ENCODE measurements at places on chromosomes 16 and 17.

DNA sequence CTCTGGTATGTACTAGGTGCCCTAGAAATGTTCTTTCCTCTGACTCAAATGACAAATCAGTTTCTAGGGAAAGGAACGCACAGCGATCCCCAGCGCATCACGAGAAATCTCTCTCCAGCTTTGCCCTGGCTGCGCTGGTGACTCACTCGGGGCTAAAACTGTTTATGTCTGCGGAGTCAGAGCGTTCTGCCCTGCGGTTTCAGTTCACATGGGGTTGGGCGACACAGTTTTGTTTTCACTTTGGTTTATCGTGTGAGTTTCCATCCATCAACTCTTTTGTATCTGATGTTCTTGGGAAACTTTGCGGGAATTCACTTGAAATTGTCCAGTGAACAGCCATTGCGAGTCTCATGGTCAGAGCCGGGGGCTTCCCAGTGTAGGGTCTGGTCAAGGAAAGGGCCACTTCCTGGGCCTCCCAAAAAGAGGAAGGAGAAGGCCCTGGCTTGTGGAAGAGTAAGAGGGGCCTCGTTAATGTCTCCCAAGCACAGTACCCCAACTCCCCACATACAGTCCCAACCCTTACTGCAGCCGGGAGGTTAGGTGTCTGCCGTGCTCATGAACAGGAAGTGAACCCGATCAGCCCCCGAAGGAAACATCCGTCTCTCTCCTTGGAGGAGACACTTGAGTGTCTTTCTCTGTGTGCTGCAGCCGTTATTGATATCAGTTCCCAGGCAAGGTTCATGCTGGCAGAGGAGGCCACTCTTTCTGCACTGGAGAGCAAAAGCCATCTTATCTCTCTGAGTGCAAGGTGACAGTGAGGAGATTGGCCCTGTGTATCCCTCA, 643.2 kb downstream of the WWOX start:
- peak; percentile 73 for DNase-seq

DNA sequence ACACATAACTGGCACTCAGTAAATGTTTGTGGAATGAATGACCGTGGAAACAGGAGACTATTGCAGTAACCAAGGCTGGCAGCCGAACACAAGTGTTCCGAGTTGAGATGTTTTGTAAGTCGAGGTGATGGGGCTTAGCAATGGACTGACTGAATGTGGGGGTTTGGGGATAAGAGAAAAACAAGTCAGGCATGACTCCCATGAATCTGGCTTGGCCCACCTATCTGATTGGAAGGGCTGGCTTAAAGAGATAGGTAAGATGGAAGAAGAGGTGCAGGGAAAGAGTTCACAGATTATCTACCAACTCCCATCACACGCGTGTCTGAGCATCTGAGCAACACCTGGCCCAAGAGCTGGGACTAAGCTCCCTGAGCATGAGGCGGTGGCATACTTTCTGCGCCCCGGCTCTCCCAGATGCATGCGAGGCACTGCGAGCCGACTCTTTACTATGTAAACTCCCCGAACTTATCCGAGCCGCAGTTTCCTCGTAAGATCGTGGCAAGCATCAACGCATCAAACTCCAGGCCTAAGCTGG, 539 bp downstream of the IFT20 start:
- peak; percentile 32 for DNase-seq

DNA sequence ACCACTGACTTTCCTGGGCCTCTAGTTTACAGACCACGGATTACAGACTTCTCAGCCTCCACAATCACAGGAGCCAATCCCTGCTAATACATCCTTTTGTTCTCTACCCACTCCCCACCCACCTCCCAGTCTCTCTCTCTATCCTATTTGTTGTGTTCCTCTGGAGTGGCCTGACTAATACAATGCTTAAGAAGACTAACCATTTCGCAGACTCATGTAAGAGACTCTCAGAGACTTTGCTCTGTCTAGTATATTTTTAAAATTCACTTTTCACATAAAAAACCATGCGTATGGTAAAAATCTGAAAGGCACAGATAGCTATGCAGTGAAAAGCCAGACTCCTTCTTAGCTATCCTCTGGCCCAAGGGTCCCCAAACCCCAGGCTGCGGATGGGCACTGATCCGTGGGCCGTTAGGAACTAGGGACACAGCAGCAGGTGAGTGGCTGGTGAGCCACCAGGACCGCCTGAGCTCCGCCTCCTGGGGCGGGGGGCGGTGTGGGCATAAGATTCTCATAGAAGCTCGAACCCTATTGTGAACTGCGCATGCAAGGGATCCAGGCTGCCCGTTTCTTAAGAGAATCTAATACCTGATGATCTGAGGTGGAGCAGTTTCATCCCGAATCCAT, 7.6 kb downstream of the PIK3R6 start:
- no peak for DNase-seq

DNA sequence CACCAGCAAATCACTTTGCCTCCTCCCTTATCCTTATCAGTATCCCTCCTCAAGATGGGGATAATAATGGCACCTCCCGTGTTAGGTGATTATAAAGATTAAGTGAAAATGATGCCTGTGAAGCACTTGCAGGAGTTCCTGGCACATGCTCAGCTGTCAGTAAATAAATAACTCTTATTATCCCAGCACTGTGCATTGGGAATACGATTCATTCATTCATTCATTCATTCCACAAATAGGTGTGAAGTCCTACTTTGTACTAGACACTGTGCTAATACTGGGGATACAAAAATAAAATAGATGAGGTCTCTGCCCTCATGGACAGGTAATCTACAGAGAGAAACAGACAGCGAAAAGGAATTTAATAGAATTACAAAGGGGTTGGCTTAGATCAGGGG, 2.0 kb downstream of the XYLT2 start:
- no peak for DNase-seq

GRCh38 chr16:86498155-86498670, 12.1 kb upstream of the FOXF1 start:
- DNase-seq = no peak

DNA sequence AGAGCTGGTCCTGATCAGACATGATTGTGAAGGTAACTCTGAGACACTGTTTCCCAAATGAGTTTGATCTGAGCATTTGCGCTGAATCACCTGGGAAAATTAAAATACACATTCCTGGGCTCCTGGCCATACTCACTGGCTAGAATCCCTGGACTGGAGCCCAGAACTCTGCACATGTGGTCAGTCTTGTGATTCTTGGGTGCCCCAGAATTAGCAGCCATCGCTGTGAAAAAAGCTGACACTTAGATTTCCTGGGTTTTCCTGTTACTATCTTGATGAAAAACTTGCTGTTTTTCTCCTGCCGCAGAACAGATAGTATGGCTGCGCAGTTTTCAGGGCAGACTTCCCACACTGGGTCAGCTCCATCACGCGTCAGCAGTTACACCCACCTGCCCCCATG, 24.6 kb downstream of the NECAB2 start:
- no peak for DNase-seq

DNA sequence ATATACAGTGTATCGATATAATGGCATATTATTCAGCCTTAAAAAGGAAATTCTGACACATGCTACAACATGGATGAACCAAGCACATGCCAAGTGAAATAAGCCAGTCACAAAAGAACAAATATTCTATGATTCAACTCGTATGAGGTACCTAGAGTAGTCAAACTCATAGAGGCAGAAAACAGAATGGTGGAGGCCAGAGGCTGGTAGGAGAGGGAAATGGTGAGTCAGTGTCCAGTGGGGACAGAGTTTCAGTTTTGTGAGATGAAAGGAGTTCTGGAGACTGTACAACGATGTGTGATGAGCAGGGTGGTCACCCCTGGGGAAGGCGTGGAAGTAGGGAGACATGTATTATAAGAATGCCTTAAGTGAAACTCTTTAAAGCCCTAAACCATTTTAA, 39.9 kb downstream of the RNF157 start:
- no peak for DNase-seq

DNA sequence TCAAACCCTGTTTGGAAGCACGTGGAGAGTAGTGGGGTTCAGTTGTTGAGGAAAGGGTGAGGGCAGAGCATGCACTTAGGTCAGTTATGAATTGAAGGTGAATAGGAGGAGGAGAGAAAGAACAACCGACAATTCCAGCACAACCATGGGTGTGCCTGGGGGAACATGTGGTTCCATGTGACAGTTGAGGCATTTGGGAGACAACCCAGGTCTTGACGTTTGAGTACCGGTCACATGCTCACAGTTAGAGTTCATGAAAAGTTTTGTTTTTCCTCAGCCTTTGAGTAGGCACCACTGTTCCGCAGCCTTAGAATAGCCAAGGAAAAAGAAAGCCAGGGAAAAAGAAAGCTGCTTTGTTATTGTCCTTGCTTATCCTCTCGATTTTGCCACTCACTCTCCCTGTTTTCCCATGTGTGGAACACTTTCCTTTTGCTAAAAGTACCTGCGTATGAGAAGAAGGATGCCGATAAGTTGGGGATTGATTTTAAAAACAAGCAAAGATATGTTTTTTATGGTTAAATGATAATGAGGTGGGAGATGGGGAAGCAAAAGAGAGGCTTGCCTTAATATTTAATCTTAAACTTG, 25.6 kb upstream of the ABCC11 start:
- DNase-seq = no peak

DNA sequence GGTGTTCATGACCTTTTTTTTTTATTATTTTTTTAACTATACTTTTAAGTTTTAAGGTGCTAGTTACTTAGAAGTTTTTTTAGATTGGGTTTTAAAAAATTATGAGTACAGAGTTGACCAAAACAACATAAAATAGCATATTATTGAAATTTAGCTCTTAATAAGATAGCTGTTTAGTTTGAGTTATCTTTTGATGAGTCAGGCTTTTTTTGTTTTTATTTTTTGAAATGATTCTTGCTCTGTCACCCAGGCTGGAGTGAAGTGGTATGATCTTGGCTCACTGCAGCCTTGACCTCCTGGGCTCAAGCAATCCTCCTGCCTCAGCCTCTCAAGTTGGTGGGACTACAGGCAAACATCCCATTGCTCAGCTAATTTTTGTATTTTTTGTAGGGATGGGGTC, 13.6 kb downstream of the ZNF750 start:
- DNase-seq = no peak

DNA sequence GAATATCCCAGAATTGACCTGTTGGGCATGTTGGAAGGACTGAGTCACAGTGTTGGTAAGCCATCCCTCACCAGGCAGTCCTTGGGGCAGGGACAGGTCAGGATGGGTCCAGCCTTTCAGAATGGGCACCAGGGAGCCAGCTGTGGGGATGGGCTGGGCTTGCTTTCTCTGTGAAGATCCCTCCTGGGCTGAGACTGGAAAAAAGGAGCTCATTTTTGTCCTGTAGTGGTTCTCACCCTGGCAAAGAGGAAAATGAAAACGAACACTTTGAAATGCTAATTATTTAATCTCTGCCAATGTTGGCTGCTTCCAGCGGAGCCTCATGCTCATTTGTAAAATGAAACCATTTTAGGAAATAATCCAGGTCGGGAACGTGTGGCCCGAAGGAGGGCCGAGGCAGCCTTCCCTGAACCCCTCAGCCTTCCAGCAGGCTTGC, 237.5 kb upstream of the SALL1 start:
- DNase-seq = no peak

DNA sequence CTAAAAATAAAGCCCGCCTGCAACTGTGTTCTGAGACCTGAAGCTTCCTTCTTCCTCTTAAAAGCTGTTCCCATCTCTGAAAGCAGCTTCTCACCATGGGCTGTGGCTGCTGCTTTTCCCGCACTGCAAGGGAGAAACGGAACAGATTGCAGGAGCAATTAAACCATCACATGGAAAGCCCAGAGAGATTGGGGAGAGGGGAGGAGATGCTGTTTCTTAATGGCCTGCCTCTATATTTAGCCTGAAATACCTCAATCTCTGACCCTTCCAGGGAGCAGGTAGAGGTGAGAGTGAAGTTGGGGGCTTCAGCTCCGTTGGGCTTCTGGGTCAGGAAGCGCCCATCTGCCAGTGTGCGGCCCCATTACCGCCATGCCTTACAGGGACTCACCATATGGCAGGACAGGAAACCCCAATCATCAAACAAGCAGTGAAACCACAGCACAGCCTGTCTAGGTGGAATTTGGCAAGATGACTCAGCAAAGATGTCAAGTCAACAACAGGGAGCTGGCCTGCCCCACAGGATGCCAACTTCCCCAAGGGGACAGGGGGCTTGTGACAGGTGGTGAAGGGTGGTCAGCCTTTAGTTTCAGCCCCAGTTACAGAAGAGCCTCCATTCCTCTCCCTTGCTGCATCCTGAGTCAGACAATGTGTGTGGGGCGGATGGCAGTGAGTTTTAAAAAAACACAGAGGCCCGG, 286.6 kb upstream of the CCL2 start:
- peak; percentile 92 for DNase-seq

GRCh38 chr17:78430892-78431691, 52.6 kb downstream of the PGS1 start:
- DNase-seq = no peak

DNA sequence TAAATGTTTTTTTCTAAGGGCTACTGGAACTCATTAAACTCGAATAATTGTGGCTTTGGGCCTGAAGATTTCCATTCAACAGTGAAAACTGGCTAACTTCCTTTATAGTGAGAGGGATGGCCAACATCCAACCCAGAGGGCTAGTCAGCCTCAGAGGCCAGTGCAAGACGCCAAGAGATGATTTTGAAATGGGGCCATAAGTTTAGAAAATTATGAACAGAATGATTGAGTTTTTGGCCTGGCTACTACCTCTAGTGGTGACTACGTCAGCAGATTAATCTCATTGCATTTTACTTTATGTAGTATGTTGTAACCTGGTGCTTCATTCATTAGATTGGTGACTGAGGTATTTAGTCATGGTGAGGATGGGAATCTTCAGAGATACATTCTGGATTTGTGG, 28.4 kb downstream of the HAPSTR1 start:
- no peak for DNase-seq

DNA sequence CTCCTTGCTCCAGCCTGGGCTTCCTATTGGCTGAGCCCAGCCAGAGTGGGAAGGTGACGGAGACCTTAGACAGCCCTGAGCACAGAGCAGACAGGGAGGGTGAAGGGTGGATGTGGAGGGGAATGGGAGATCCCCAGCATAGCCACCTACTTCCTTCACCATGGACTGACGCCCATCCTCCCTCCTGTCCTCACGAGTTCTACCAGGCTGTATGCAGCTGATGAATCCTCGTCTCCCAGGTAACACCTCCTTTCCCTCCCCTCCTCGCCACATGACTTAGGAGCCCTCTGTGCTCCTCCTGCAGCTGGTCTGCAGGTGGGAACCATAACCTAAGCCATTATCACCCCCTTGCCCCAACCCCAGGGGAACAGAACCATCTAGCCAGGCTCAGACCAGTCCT, 9.0 kb upstream of the CRHR1 start:
- DNase-seq = no peak

GRCh38 chr17:79913451-79913850, 74.2 kb upstream of the CBX4 start:
- DNase-seq = no peak

DNA sequence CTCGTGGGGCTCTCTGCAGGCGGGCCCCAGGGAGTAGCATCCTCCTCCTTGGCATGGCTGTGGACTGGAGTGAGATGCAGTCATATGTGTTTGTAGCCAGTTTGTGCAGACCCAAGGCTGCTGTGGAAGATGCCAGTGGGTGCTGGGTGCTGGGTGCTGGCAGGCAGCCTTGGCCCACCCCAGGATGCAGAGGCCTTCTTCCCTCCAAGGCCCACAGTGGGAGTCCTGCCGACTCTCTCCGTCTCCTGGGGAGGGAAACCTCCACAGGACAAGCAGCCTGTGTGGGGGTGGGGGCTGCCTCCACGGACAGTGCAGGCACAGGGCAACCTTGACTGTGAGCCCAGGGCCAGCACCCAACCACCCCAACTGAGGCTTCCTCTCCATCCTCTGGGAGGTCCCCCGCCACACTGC, 13.8 kb upstream of the TMEM92 start:
- no peak for DNase-seq

GRCh38 chr16:73057291-73058210, 9.6 kb upstream of the ZFHX3 start:
- DNase-seq = peak; percentile 38

GRCh38 chr16:57627184-57627871, 1.1 kb upstream of the ADGRG1 start:
- peak; percentile 60 for DNase-seq

- DNase-seq = no peak
Measured at GRCh38 chr16:86924537-86924936, 346.2 kb downstream of the FOXL1 start.
